ENCODE measurements at places on chromosomes 2 and 18.
A peak's percentile ranks its signal among the peaks of the same experiment; 100 is the strongest.

DNA sequence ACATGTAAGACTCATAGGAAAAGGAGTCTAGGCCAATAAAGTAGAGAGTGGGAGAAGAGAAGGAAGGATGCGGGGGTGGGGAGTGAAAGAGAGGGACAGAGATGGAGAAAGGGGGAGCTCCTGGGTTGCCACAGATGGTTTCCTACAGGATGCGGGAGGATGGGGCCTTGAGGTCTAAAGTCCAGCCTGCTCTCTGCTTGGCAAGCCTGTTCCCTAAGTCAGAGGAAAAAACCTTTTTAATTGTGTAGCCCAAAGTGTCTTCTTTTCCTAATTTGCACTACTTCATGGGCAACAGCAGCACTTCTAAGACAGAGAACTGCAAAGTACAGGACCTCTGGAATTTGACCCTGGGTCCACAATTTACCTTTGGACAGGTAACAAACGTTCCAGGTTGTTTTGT lies 1.4 kb upstream of the FAM110C start:
- no peak for DNase-seq

GRCh38 chr2:200362202-200362917 lies 55.9 kb downstream of the SPATS2L start:
- no peak for DNase-seq

DNA sequence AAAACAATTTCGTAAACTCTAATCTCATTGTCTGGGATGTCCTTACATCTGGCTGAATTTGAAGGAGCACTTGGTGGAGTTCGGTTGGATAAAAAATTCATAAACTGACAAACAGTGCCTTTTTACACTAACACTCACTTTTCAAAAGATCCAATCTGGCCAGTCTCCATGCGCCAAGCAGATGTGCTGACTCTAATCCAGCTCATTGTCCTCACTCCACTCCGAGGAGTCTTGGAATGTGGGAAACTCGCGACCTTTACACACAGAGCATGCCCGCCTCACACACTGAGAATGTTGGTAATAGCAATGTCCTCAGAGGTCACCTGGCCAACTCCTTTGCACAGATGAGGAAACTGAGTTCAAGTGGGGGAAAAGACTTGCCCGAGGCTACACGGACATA lies 66.8 kb downstream of the XDH start:
- no peak for DNase-seq

- no peak for DNase-seq
Observed at GRCh38 chr2:121191191-121192170, 93.5 kb downstream of the TFCP2L1 start.

GRCh38 chr2:27811768-27812167 lies 40.2 kb downstream of the MRPL33 start:
- no peak for DNase-seq

DNA sequence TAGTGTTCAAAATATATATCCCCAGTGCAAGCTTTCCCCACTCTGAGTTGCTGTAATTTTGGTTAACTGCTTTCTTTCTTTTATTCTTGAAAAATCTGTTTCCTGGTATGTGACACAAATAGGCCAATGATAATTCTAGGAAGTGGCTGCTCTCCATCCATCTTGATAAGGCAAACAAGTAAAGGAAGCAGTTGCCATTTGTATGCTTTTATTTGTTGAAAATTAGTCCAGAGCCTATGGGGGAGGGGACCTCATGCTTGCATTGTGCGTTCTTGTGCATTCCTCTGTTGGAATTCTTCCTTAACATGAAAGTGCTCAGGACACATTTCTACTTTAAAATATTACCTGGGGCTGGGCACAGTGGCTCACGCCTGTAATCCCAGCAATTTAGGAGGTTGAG lies 111.2 kb upstream of the FSHR start:
- no peak for DNase-seq

GRCh38 chr2:171447675-171448074 lies 13.6 kb downstream of the DCAF17 start:
- DNase-seq: no peak

GRCh38 chr2:164600763-164601162 lies 20.5 kb downstream of the GRB14 start:
- DNase-seq: no peak

GRCh38 chr2:9644603-9645002 lies 13.8 kb upstream of the YWHAQ start:
- no peak for DNase-seq

DNA sequence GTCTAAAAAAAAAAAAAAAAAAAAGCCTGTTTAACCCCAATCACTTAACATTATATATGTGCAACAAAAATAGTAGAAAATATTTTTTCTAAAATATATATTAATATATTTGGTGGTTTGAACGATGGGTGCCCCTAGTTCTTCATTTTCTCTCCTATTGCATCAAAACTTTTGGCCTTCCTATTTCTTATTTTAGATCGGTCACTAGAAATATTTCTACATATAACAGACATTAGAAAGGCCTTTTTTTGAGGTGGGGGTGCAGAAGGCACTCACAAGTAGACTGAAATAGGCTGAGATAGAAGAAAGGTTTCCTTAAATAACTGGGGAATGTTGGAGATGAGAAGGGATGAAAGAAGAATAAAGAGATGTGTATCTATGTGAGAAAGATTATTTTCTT lies 49.3 kb upstream of the AP1S3 start:
- no peak for DNase-seq

DNA sequence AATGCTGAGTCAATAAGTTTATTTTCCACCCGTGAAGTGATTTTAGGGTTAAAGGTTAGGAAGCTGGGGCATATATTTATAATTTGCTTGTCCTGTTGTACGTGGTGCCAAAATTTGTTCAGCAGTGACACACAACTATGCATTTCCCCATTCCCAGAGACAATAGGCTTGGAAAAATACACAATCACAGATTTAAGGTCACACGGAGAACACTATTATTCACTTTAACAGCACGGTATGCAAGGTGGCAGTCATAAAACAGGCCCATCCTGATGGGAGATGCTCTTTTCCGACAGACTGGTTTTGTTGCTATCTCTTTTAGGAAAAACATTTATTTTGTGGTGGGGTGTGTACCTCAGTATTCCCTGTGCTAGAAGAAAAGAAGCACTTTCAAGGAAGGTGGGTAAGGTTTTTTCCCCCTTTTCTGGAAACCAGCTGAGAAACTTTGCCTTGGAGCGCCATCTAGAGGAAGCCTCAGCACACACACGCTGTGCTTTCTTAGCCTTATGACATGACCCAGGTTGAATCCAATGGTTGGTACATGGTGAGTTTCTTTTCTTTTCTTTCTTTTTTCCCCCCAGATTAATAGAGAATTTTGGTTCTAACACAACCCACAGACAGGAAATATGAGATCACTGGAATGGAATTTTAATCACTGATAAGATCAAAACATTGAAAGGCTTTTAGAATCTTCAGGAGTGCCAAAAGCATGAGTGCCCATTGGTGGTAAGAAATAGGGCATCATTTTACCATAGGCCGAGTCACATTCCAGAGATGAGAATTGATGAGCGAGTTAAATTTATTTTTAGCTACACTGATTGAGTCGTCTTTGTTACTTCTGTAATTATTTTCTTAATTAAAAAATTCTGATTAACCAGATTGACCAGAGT lies 332.1 kb downstream of the AGPS start:
- peak; percentile 5 for DNase-seq

DNA sequence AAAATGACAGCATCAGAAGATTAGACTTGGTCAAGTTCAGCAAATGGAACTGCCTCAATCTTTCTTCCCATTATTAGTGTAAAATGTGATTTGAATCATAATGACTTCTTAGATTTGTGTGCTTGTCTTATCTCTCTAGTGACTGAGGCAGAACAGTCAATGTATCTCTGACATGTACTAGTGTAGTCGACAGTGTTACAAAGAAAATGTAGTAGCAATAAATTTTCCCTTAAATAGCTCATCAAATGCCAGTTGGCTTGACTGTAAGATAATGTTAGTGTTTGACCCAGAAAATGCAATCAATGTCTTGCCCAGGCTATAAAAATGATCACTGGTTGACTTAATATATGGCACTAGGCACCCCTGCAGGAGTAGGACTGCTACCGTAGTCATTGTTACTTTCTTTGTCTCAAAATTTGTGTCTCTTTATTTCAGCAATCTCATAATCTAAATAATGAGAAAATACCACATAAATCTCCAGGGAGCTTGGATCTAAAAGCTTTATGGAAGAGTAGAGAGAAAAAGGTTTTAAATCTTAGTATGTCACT lies 1336.7 kb downstream of the DPP10 start:
- DNase-seq: no peak

DNA sequence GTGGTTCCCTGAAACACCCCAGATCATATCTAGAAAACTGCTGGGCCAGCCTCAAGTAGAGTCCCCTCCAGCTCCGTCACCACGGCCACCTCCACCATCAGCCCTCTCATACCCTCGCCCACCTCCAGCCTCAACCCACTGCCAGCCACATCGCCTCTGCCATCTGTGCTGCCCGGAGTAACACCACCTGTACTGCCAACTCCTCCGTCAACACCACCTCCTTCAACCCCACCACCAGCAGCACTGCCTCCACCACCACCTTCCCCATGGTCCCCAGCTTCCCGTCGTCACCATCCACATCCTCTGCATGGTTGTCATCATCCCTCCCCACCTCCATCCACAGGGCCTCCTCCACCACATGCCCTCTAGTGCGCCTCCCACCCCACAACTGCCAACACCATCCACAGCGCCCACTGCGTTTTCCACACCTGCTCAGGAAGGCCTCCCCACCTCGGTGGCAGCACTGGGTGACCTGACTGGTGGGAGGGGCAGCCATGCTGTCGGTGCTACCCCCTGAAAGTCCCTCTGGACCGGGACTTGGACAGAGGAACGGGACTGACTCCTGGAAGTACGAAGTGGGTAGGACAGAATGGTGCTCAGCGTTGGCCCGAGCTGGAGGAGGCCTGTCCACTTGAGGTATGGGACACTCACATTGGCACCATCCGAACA lies 1.6 kb downstream of the SNED1 start:
- DNase-seq: no peak

GRCh38 chr2:31263636-31264190 lies 29.8 kb downstream of the EHD3 start:
- no peak for DNase-seq

DNA sequence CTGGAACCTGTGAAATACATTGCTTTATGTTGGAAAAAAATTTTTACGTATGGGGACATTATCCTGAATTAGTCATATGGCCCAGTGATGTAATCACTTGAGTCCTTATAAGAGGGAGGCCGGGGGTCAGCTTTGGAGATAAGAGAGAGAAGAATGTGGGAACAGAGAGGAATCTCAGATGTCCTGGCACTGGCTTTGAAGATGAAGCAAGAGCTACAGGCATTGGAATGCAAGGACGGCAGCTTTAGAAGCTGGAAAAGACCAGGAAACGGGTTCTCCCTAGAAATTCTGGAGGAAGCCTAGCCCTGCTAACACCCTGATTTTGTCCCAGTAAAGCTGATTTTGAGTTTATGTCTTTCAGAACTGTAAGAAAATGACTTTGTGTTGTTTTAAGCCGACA lies 1129.9 kb upstream of the GYPC start:
- DNase-seq: no peak

Measured in stimulated activated CD8-positive, alpha-beta memory T cell treated with anti-CD3 and anti-CD28 coated beads, Interleukin-2, amount 100 ng/mL, for 48 hours (primary cell).